ENCODE measurements at places on chromosomes 3 and 15.

DNA sequence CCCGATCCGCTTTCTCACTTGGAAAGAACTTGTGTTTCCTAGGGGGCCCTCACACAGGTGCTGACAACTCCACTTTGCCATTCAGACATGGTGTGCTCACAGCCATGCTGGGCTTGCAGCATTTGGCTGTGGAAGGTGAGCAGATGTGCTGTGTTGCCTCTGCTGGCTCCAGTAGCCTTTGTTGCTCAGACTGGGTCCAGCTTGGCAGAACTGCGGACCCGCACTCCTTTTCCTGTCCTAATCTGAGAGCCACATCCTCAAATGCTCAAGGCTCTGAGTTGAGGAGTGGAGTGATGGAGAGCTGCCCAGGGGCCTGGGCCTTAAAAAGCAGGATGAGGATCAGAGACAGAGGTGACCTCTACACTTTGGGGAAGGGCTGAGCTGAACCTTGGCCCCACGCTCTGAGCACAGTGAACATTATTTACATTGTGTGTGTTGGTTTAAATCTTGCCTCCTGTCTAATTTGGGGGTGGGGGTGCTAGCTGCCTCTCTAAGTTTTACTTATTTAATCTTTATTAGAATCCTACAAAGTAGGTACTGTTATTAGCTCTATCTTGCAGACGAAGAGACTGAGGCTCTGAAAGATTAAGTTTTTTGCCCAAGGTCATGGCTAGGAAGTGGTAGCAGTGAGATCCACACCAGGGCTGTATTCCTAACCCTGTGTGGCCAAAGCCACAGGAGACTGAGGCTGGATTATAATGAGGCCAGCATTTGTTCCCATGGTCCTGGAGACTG is 17.2 kb downstream of the ACOX2 start:
- DNase-seq: no peak

DNA sequence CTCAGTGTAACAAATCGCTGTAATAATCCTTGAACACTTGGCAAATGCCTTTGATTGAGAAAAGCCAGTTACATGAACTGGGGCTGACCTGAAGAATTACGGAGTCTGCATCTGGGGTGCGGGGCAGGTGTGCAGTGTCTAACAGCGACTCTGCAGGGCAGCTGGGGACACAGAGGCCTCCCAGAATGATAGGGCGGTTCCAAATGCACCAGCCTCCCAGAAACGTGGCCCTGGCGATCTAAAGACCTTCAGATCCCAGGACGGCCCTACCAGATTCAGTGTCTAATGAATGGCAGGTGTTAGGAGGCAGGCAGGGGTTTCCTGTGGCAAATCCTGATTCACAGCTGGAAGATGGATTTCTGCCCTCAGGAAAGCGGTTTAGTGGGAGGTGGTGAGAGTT is 100.5 kb upstream of the RGMA start:
- DNase-seq: no peak

DNA sequence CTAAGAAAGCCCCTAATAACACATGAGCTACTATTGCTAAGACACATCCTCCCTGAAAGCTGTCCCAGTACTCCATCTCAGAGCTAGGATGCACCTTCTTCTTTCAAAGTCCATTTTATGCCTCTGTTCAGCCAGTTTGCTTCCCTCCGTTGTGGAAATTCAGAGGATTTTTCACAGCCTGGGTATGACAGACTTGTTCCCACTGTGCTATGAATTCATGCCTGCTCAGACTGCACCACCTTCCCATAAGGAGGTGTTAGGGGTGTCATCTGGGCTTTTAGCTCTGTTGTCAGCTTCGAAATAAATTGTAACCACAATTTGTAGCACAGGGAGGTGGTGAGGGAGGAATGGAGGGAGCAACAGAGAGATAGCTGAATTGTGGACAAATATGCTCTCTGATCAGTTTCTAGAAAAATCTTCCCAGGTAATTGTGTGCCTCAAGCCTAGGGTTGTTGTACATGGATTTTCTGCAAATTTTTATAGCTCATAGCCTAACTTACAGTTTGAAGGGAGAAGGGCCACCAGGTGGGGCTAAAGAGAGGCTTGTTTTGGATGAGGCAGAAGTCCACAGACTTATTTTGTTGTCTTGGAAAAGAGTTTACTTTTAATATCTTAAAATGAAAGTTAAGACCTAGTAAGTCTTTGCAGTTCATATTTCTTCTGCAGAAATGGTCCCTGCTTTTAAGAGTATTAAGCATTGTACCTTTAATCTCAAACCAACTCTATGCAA is 462.0 kb downstream of the PDCD6IP start:
- DNase-seq: no peak

DNA sequence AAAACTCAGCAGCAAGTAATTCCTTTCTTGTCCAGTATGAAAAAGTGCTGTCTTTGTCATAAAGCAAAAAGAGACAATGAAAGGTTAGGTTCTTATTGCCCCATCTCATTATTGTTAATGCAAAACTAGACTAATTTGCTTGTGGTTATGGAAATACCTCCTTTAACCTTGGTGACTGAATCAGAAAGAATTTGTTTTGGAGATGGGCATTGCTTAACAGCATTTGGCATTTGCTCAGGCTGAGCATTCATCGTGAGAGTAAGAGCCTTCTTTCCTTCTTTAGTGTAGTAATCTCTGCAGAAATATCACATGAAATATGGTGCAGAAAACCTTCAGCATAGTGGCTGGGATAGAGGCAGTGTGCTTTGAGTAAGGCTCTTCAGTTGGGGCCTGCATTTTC is 103.1 kb downstream of the CNTN6 start:
- DNase-seq: no peak

GRCh38 chr3:107892955-107893624 is 197.7 kb downstream of the CD47 start:
- DNase-seq: no peak

DNA sequence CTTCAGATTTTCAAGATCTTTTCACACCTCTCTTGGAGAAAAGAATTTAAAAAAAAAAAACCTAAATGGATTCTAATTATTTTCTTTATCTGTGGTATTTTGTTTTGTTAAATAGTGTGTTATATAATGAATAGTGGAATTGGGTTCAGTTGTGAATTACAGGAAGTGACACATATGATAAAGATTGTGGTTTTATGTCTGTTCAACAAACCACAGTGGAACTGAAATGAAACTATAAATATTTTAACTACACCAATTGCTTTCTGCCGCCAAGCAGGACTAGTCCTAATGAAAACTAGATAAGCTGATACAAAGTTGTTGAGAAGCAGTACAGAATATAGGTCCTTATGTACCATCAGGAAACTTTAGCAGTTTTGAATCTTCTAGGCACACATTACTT is 121.6 kb downstream of the UBE2E2 start:
- DNase-seq: no peak

- DNase-seq: no peak
Observed at GRCh38 chr3:45137656-45138181, 8.5 kb downstream of the CDCP1 start.

DNA sequence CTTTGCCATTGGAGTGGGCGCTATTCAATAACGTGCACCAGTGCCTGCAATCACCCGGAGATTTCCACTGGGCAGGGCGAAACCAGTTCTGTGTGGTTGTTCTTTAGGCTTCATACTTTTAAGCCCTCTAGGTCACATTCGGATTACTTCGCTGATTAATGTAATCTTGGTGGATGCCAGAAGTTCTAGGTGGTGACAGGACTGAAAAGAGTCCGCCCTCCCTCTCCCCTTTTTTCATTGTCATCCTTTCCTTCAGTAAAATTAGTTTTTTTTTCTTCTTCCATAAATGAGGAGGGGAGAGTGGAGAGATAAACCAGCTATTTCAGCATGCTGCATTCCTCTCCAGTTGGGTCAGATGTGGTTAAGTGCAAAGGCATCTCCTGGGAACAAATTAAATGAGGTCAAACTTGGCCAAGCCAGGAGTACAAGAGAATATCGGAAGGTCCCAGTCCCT is 2.3 kb upstream of the SLC2A2 start:
- DNase-seq: no peak

DNA sequence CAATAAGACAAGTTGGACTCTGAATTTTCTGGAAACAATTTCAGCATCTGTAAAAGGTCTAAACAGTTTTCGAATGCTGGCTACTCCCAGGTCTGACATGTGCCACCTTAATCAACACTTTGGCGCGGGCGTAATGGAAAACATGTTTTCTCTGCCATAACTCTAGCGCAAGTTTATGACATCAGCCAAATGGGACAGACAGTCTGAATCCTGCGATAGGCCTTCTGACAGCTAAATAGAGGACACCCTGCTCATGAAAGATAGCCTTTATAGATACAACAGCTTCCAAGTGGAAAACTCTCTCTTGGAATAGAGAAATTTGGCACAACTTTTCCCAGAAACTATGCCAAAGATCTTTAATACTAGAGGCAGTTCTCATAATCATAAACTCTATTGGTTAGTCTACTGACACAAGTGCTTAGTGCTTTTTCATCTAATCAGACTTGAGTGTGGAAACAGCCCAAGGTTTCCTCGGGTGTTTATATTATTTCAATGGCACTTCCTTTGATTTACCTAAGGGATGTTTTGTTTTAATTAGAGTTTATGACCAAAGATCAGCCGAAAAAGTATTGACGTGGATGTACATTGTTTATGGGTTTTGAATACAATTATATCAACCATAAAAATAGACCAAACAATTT is 120.1 kb upstream of the DPH6 start:
- DNase-seq: no peak

DNA sequence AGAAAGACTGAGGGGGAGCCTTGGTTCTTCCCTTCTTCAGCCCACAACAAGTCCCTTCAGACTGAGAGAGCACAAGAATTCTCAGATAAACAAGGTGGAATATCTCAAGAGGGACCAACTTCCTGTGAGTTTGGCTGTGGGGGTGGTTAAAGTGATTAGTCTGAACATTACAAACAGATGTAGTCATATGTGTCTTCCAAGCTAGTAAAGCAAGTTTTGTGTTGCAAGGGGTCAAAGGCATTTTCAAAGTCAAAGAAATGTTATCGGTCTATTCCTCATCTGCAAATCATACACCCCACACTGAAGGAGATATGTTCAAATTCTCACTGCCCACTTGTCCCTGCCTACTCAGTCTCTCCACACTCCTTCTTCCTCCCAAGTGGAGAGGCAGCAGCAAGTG is 242.5 kb downstream of the FAM43A start:
- no peak for DNase-seq

DNA sequence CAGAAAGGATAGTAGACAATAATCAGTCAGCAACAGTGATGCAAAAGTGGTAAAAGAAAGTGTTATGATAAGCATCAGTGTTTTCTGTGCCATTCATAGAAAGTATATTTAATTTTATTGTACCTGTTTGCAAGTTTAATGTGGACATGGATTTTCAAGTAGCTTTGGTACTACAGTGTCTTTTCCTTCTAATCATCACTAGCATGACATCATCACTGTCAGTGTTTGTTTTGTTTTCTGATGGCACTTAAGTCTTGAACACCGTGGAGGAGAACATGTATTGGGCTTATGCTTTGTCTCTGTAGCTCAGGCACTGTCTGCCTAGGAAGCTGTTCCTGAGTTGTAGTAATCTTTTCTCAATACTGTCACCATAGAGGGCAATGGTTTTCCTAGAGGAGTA is 41.9 kb downstream of the SETD5 start:
- DNase-seq: no peak

DNA sequence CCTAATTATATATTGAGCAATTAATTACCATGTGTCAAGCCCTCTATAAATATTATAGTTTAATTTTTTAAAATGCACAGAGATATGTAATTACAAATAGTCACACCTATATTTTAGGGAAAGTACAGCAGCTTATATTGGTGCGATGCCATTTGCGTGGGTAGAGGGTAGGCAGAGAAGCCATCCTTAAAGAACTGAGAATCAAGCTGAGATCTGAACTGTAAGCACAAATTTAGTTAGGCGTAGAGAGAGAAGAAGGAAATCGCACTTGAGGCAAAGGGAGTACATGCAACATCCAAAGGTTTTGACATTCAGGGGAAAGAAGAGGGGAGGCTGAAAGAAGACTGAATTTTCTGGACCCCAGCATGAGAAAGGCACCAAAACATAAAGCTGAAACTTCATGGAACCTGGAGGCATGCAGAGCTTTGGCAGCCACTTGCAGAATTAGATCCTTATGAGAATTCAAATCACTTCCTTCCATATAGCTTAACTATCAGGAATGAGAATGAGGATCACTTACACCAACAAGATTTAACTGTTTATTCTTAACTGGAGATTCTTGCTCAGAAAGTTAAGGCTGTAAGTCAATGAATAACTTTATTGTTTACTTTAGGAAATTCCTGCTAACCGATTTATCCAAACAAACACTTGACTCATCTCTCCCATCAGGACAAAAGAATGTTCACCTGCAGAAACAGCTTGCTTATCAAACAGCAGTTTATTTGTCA is 114.3 kb downstream of the TGFBR2 start:
- DNase-seq: no peak

- DNase-seq: no peak
Observed at GRCh38 chr3:140559546-140559945, 118.3 kb upstream of the TRIM42 start.

DNA sequence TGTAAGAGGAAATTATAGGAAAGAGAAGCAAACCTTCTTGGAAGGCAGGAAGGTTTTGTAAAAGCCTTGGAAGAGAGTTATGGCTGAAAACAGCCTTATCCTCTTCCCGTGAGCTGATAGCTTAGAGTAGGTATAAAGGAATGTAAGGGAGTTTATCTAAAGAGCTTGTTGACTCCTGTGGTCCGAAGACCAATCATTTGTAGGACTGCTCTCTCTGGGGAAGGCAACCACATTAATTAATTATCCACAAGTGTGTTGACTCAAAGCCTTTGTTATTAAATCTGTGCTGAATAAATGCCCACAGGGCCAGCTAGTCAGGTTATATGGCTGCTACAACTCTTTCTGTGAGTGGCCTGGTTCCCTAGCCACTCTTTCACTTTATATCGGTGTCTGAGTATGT is 452.1 kb upstream of the RASGRP1 start:
- no peak for DNase-seq

GRCh38 chr3:13452490-13453335 is 27.4 kb upstream of the HDAC11 start:
- no peak for DNase-seq

DNA sequence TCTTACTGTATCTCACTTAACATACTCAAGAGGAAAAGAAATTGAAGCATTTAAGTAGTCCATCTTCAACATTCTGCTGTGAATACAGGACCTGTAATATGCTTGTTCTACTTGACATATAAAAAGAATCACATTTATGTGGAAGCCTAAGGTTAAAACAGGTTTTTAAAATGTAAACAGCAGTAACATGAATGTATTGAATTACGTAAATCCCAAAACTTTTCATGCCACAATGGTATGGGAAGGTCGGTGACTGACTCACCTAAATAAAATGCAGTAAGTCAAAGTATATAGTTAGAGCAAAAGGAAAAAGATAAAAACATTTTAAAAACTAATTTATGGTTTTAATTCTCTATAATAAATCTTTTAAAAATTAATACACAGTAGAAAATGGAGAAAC is 115.7 kb upstream of the TJP1 start:
- DNase-seq: no peak

GRCh38 chr3:127970966-127971592 is 56.0 kb downstream of the KBTBD12 start:
- no peak for DNase-seq

GRCh38 chr3:14780927-14781507 is 37.7 kb upstream of the FGD5 start:
- no peak for DNase-seq

Data from stimulated activated CD8-positive, alpha-beta memory T cell treated with anti-CD3 and anti-CD28 coated beads, Interleukin-7, amount 100 ng/mL, for 48 hours (primary cell).